ENCODE measurements at places on chromosomes 12 and 14. TPM values are rescaled to one million over a fixed set of nuclear protein-coding genes. Genes with fewer than 3 reads are reported as not detected.

TSPAN31 gene
- total RNA-seq: 15.5 TPM

NOXRED1 gene
- 1.2 TPM for total RNA-seq

SYCP3 gene
- total RNA-seq: 0.69 TPM

HOXC10 gene
- total RNA-seq: not detected

IGF1 gene
- total RNA-seq: not detected

GPD1 gene
- 0.68 TPM for total RNA-seq

GLIPR1L1 gene
- total RNA-seq: not detected

CISTR gene
- not detected for total RNA-seq

VRTN gene
- total RNA-seq: not detected

PSMB5 gene
- 40.0 TPM for total RNA-seq

SYNDIG1L gene
- 0.73 TPM for total RNA-seq

KLRB1 gene
- 9.0 TPM for total RNA-seq

FBXO34 gene
- total RNA-seq: 30.4 TPM

DNA sequence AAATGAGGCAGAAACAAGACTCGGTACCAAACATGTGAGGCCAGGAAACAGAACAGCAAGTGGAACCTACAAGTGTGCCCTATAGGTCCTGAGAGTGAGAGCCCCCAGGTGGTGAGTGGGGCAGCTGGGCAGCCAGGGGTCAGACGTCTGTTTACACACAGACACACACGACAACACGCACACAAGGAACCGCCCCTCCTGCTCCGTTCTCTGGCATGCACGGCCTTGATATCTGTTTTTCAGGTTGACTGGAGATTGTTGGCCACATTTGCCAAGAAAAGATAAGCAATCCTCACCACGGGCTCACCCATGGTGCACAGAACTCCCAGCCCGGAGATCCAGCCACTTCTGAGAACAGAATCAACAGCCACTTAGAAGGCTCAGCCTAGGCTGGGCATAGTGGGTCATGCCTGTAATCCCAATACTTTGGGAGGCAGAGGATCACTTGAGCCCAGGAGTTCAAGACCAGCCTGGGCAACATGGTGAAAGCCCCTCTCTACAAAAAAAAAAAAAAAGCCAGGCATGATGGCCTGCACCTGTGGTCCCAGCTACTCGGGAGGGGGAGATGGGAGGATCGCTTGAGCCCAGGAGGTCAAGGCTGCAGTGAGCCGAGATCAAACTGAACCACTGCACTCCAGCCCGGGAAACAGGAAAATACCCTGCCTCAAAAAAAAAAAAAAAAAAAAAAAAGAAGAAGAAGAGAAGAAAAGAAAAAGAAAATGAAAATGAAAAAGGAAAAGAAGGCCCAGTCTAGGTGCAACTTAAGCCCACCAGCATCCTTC, 19.4 kb upstream of the EIF5 start:
- no peak for DNase-seq
- H3K27me3 ChIP-seq: peaks cover 46% of the 10 kb centered on the region
- no peak overlapping the region for H3K27ac ChIP-seq
- no peaks in the 10 kb centered on the region for H3K36me3 ChIP-seq

DNA sequence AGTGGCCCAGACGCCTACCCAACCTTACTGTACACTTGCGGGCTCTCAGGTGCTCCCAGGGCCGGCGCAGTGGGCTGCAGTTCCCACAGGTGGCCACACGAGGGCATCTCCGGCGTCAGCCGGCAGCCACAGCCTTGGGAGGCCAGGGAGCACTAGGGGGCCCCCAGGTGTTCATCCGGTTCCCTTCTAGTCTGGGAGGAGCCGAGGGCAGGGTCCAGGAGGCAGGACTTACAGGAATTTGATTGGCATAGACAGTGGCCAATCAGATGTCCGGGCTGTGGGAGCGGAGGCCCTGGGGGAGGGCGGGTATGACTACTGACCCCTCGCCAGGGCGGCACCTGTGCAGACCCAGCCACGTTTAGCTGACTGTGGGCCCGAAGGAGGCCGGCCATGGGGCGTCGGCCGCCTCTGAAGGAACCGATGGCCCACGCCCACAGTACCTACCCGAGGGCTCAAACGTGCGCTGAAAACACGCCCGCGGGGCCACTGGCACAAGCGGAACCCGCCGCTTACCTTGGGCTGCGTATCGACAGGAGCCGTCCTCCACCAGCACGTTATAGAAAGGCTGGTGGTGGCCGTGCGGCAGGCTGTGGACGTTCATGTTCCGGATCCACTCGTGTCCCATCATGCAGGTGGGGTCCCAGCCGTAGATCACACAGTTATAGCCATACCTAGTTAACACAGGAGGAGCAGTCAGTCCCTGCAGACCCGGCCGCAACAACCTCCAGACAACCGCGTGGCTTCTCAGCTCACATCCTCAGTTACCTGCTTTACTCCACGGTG, 34.8 kb downstream of the FBXO21 start:
- H3K27me3 ChIP-seq: no peaks in the 10 kb centered on the region
- H3K4me1 ChIP-seq: peaks cover 3% of the 10 kb centered on the region
- H3K4me3 ChIP-seq: no peak overlapping the region

GRCh38 chr14:93044121-93044520, 71.6 kb downstream of the ITPK1 start:
- no peak overlapping the region for H3K27ac ChIP-seq
- no peak overlapping the region for H3K4me3 ChIP-seq
- H3K27me3 ChIP-seq: no peaks in the 10 kb centered on the region
- H3K36me3 ChIP-seq: no peaks in the 10 kb centered on the region

DNA sequence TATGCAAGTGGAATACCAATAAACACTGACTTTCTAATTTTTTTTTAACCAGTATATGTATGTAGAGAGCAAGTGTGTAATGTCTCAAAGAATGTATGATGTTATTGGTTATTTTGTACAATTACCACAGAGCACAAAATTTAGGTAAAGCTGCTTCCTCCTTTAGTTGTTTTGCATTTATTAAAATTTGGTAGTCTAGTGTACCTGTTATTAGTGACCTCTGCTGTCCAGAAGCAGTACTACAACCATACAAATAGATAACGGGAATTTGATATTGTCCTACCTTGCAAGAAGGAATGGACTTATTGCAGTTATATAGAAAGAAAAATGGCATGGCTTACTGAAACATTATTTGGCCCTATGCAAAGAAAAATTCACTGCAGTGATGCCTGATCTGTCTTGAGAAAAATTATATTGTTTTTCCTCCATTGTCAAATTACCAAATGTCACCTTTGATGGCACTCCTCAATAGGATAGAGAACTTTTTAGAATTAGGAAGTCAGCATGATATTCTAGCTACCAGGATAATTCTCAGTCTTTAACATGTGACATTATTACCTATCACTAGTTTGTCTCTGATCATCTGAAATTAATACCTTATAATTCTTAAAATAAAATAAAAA, 153.9 kb upstream of the RMST start:
- H3K4me3 ChIP-seq: no peak overlapping the region
- H3K27me3 ChIP-seq: no peaks in the 10 kb centered on the region
- no peak overlapping the region for H3K27ac ChIP-seq

DNA sequence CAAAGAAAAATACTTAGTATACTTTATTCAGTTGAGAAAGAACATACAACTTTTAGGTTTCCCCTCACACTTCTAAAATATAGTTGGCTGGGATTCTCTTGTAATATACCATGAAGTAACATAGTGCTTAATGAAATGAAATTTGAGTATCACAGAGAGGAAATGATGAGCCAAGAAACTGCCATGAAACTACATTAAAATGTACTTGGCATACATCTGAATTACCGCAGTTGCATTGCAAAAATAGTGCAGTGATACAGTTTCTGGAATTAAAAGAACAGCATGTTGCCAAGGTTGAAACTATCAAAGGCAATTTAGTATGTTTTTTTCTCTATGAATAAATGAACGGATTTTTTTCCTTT, 389.2 kb downstream of the TMEM117 start:
- DNase-seq: no peak
- no peak overlapping the region for H3K27ac ChIP-seq
- no peaks in the 10 kb centered on the region for H3K4me1 ChIP-seq
- no peaks in the 10 kb centered on the region for H3K27me3 ChIP-seq
- no peak overlapping the region for H3K4me3 ChIP-seq

- H3K36me3 ChIP-seq: no peaks in the 10 kb centered on the region
- no peak overlapping the region for H3K27ac ChIP-seq
- no peaks in the 10 kb centered on the region for H3K27me3 ChIP-seq
- H3K4me1 ChIP-seq: peaks cover 19% of the 10 kb centered on the region
Measured at GRCh38 chr14:65297744-65298143, 114.8 kb upstream of the FUT8 start.

GRCh38 chr14:63186453-63186852, 17.8 kb upstream of the RHOJ start:
- no peak for DNase-seq
- H3K36me3 ChIP-seq: no peaks in the 10 kb centered on the region
- H3K27ac ChIP-seq: no peak overlapping the region

DNA sequence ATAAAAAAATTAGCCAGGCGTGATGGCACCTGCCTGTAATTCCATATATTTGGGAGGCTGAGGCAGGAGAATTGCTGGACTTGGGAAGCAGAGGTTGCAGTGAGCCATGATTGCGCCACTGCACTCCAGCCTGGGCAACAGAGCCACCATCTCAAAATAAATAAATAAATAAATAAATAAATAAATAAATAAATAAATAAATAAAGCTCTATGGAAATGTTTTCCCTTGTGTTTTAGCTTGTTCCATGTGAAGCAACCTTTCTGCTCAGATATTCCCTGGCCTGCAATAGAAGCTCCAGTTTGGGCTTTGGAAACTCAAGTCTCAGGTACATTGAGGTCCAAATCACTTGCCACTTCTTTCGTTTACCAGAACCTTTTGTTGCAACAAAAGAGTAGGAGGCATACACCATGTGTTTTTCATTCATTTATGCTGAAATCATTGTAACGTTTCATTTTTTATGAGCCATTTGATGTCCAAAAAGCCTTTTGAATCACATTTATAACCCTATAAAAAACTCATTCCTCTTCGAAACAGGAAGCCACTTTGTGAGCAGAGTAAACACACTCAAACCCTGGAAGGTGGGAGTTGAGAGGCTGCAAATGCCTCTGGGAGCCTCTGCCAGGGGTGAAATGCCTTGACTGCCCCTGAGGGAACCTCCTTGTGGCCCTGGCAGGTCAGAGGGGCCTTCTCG, 376.6 kb upstream of the TBX3 start:
- DNase-seq: no peak
- H3K4me3 ChIP-seq: no peak overlapping the region
- no peaks in the 10 kb centered on the region for H3K4me1 ChIP-seq
- H3K27me3 ChIP-seq: no peaks in the 10 kb centered on the region

DNA sequence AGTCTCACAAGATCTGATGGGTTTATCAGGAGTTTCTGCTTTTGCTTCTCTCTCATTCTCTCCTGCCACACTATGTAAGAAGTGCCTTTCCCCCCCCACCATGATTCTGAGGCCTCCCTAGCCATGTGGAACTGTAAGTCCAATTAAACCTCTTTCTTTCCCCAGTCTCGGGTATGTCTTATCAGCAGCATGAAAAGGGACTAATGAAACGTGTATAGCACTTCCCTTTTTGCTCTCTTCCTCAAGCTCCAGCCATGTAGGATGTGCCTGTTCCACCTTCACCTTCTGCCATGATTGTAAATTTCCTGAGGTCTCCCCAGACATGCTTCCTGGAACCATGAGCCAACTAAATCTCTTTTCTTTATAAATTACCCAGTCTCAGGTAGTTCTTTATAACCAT, 7.0 kb upstream of the CRACR2A start:
- no peak for DNase-seq
- no peak overlapping the region for H3K27ac ChIP-seq
- H3K4me1 ChIP-seq: no peaks in the 10 kb centered on the region
- H3K36me3 ChIP-seq: no peaks in the 10 kb centered on the region
- H3K27me3 ChIP-seq: no peaks in the 10 kb centered on the region

DNA sequence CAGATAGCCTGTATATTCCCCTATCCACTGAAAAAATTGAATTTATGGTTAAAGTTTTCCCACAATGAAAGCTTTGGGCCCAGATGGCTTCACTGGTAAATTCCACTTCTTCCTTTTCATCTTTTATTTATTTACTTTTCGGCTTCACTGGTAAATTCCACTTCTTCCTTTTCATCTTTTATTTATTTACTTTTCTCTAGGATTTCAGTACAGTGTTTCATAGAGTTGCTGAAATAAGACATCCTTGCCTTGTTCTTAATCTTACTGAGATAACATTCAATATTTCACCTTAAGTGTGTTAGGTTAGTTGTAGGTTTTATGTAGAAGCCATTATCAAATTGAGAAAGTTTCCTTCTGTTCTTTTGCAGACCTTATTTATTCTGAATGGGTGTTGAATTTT, 18.9 kb upstream of the KLRG1 start:
- H3K27me3 ChIP-seq: no peaks in the 10 kb centered on the region
- H3K36me3 ChIP-seq: no peaks in the 10 kb centered on the region
- H3K27ac ChIP-seq: peak overlapping the region; percentile 9
- DNase-seq: no peak

DNA sequence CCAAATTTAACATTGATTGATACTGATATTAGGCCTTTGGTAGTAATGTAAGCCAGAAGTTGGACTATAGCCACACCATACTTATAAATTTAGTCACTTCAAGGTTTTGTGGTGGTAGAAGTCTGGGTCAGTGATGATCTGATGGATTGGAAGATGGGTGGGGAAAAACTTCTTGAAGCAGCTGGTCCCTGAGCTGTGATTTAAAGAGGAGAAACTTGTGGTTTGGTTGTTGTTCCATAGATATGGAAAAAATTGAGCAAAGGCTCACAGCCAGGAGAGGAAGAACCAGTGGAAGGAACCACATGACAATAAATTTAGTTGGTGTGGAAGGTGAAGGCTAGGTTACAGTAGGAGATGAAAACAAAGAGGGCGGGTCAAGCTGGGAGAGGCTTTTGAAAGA, 26.1 kb downstream of the PTHLH start:
- H3K4me3 ChIP-seq: no peak overlapping the region
- H3K36me3 ChIP-seq: no peaks in the 10 kb centered on the region
- H3K27me3 ChIP-seq: no peaks in the 10 kb centered on the region
- no peak for DNase-seq
- H3K27ac ChIP-seq: no peak overlapping the region
- no peaks in the 10 kb centered on the region for H3K4me1 ChIP-seq

DNA sequence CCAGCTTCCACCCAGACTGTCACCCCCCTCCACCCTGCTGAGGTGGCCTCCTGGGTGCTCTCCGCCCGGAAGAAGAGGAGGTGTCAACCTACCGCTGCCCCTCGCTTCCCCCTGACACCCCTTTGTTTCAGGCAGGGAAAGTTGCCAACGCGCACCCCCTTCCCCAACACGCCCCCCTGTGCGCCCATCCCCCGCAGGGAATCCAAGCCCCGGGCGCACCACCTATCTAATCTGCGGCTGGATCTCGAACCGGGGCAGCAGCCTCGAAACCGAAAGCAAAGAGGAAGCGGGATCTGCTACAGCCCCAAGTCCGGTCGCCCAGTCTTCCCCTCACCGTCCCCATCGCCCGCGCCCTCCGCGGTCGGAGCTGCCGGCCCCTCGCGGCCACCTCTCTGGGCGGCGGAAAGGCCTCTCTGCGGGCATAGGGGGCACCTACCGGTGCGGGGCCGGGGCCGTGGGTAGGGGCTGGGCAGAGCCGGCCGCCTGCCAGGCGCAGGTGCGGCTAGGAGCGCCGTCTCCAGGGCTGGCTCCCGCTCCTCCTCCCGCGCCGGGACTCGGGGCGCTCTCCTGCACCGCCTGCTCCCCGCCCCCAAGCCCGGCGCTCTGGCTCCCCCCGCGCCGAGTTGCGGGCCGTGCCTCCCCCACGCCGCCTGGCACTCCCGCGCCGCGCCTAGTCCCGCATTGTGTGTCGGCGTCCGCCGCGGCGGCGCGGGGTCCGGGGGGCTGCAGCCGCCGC, 18.3 kb upstream of the PLEKHH1 start:
- H3K27ac ChIP-seq: peak overlapping the region; percentile 69
- H3K36me3 ChIP-seq: no peaks in the 10 kb centered on the region
- H3K27me3 ChIP-seq: no peaks in the 10 kb centered on the region
- DNase-seq: peak; percentile 39

Data from T-cell (primary cell).